CD4-positive, alpha-beta T cell treated with Interleukin-2 at 100 ng/mL for 4 hours (primary cell): ENCODE measurements at places on chromosomes 11 and 22.

DNA sequence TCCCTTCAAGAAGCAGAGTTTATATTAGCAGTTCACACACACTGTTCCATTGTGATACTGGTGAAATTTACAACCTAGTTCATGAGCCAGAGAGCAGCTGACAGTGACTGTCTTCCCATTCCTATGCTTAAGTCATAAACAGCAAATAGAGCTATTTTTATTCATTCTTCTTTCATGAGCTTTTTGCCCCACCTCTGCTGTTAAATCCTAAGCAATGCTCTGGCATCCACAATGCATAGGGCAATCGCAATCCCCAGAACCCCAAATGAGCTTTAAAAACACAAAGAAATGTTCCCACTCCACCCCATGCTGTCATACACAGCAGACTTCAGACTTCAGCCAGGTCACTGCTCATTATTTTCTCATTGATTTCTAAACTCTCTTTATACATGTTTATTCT, 307.5 kb downstream of the ETS1 start:
- no peak for DNase-seq

- DNase-seq = no peak
Observed at GRCh38 chr11:95239871-95240649, 9.1 kb upstream of the SESN3 start.

- peak; percentile 75 for DNase-seq
Observed at GRCh38 chr11:304915-305843, 2.4 kb upstream of the IFITM2 start.

DNA sequence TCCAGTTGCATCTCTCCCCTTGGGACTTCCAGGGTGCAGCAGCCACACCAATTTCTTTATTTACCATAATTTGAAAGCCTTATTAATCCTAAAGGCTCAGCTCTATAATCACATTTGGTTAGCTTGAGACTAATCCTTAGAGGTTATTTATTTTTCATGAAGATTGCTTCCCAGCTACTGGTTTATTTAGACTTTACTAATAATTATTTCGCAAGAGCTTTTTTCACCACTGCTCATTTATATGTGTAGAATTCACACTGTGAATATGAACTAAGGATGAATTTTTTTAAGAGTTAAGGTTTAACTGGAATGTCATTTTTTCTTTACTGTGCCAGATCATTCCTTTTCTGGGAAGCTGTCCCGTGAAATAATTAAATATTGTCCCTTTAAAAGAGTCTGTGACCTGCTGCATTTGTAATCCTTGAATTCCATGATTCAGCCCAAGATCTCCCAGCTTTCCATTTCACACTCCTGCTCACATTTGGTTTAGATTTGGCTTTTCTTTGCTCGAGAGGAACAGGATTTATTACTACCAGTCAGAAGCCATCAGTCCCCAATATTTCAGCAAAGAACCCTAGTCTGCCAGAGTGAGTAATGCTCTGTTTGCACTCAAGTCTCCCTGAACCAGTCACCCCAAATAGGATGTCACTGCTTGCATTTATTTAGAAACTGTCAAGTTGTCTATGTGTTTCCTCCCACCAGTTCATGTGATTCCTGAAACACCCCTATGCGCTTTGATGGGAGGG, 4.4 kb upstream of the CD44 start:
- no peak for DNase-seq

- no peak for DNase-seq
Observed at GRCh38 chr11:111444040-111444439, 65.0 kb upstream of the POU2AF1 start.

GRCh38 chr11:125448136-125448535, 47.9 kb downstream of the FEZ1 start:
- no peak for DNase-seq

- DNase-seq = no peak
Observed at GRCh38 chr11:77084581-77085191, 17.9 kb downstream of the CAPN5 start.

DNA sequence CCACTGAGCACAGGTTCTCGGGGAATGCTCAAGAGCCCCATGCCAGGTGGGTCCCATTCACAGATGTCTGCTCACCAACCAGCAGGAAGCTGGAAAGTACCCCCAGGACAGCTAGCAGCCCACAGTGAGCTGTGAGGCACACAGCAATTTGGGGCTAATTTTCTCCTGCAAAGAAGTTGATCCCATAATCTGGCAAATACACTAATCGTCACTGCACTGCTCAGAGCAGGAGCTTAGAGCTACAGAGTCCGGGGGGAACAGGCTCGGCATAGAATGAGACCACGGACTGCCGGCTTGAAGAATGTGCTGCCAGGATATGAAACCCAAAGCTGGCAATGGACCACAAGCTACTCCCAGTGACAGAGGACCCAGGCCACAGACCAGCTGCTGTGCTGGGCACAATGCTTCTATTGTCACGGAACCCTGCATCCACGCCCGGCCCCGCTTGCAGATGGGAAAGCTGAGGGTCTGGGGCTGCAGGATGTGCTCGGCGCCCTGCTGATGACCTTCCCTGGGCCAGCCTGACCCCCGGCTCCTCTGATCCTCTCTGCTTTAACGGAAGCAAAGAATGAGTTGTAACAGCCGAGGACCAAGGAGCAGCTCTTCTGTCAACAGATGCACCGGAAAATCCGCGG, 239.7 kb downstream of the CTTN start:
- no peak for DNase-seq

GRCh38 chr22:35905894-35906293, 122.7 kb downstream of the RBFOX2 start:
- no peak for DNase-seq

DNA sequence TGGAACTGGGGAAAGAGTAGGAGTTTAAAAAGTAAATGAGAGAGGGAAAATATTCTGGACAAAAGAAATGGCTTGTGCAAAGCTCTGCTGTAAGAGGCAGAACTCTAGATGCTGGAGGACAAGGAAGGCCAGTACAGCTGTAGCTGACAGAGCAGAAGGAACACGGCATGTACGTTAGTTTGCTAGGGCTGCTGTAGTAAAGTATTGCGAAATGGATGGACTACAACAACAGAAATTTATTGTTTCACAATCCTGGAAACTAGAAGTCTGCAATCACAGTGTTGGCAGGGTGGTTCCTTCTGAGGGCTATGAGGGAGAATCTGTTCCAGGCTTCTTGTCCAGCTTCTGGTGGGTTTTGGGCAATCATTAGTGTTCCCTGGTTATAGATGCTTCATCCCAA, 454.4 kb downstream of the NTM start:
- no peak for DNase-seq

DNA sequence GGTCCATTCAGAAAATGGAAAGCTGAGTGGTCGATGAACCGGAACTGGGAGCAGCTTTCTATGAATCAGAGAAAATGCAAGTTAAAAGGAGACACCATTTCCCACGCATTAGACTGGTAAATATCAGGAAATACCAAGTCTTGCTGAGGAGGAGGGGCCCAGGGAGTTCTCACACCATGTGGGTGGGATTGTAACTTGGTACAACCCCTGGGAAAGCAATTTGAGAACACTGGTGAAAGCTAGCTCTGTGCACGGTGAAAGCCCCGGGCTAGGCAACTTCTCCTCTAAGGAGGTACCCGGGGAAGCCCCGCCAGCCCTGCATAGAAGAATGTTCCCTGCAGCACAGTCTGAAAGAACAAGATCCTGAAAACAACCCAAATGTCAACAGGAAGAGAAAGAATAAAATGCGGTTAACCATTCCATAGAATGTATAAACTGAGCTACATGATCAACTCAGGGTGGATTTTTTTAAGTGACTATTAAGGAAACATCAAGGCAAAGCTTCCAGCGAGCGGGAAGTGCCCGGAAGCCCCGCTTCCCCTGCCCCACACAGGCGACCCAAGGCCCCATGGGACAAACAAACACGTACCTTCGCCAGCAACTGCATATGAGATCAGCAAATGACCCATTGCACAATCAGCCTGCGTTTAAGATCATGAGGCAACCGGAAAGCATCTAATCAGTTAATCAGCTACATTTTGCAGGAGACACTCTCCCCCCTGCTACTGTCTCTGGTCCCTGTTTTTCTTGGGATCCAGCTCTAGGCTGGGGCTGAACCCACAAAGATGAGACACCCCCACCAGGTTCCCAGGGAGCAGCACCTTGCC, 11.3 kb downstream of the SHANK2 start:
- DNase-seq = no peak

DNA sequence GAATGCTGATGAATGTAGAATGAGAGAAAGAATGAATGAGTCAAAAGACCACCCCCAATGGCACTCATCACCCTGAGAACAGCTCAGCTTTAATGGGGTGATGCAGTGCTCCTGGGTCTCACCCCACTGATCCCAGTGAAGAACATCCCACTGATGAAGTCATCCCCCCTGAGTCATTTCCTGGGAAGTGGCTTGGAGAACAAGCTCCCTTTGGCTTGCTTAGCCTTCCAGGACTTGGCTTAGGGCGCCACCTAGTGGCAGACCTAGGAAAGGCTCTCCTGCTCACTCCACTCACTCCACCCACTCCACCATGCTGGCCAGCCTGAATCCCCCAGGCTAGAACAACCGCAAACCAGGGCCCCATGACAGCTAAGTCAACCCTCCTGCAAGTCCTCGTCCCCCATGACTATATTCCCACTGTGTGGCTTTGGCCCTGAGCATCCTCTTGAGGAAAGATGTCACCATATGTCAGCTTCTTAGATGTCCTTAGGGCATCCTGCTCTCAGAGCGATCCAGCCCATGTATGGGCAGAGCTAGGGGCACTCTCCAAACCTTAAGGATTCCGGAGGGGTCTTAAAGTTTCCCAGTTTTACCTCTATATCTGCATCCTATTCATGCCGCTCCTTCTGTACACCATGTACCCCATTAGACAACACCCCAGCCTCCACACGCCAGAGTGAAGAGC, 17.8 kb upstream of the TMPRSS13 start:
- DNase-seq = peak; percentile 84

- DNase-seq = no peak
Observed at GRCh38 chr11:86463120-86463519, 88.4 kb downstream of the CCDC81 start.

DNA sequence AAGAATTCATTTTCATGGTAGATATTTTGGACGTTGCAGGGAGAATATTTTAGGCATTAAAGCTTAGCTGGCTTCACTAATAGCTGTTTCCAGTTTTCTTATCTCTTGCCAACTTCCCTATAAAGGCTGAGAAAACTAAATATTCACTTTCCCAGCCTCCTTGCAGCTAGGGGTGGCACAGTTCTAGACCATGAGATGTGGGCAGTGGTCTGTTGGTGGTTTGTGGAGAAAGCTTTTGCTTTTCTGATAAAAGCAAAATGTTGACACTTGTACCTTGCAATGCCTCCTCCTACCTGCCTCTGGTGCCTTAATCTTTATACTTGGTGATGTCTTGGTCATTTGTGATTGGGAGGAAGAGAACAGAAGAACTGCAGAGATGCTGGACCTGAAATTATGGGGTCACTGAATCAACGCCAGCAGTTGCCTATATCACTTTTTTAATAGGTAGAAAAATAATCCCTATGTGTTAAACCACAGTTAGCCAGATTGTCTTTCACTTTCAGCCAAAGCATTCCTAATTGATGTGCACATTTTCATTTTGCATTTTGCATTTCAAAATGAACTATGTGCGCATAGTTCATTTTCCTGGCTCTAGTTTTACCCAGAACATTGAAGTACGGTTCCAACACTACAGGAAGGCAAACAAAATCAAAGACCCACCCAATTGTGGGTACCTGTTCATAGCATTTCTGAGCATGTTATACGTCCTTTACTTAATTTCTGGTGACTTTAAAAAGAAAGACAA, 24.9 kb upstream of the ABTB2 start:
- no peak for DNase-seq

- DNase-seq = no peak
Observed at GRCh38 chr22:47621253-47621652, 858.8 kb downstream of the TBC1D22A start.

DNA sequence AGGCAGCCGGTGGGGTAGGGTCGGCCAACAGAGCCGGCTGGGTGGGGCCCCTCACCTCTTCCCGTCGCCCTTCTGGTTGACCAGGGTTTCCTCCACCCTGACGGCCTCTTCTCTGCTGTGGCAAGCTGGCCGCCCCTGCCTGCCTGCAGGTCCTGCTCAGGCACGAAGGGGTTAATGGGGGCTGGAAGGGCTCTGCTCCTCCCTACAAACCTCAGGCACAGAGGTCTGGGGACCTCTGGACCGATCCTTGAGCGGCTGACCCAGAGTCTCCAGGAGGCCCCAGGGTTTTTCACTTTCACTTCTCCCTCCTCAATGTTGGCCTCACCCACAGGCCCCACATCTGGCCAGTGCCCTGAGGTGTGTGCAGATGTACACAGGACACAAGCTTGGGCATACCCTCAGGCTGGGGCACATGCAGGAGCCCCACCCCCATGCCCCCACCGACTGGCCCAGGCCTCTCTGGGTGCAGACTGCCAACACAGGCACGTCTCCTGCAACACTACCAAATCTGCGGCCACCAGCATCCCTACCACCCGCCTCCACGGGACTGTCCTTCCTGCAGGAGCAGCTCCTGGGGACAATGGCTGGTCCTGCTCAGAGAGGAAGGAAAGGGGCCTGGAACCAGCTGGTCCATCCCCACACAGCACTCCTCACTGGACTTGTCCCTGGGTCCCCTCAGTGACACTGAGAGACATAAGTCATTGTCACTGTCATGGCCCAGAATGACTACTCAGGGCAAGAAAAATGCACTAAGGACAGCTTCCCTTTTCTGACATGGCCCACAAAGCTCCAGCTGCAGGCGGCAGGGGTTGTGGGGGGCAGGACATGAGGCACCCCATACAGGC, 3.2 kb upstream of the TBX1 start:
- DNase-seq = no peak

- no peak for DNase-seq
Observed at GRCh38 chr11:94309757-94310156, 5.4 kb downstream of the IZUMO1R start.

GRCh38 chr11:1969776-1970175, 22.6 kb downstream of the MRPL23 start:
- DNase-seq = no peak

GRCh38 chr11:60130496-60130895, 42.0 kb downstream of the MS4A2 start:
- peak; percentile 16 for DNase-seq

DNA sequence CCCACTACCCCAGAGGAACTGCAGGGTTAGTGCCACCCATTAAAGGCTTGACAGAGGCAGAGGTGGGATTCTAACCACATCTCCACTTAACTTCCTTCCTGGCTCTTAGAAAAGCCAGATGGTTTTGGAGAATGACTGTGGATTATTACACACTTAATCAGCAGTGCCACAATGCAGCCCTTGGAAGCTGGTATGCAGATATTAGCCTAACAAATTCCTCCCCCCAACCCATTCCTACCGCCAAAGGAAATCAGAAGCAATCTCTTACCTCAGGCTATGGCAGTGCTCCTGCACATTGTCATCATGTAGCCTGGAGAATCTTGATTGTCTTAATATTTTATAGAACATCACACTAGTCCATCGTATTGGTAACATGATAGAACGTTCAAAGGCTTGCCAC, 23.2 kb upstream of the NRGN start:
- no peak for DNase-seq

DNA sequence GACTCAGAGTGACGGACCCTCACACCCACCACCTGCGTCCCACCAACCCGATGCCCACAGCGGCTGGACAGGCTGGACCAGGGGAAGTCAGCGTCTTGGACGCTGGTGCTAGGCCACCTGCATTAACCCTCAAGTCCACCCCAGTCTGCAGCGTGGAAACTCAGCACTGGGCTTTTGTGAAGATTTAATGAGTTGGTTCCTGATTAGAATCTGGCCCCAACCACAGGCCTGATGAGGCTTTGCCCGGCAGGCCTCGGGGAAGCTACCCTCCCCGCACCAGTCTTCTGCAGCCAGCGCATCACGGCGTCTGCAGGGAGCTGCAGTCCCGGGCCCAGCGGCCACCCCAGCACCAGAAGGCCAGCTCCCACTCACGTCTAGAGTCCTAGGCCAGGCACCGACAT, 101.0 kb downstream of the BRD1 start:
- DNase-seq = no peak
